ENCODE measurements at places on chromosomes 3 and 15.

DNA sequence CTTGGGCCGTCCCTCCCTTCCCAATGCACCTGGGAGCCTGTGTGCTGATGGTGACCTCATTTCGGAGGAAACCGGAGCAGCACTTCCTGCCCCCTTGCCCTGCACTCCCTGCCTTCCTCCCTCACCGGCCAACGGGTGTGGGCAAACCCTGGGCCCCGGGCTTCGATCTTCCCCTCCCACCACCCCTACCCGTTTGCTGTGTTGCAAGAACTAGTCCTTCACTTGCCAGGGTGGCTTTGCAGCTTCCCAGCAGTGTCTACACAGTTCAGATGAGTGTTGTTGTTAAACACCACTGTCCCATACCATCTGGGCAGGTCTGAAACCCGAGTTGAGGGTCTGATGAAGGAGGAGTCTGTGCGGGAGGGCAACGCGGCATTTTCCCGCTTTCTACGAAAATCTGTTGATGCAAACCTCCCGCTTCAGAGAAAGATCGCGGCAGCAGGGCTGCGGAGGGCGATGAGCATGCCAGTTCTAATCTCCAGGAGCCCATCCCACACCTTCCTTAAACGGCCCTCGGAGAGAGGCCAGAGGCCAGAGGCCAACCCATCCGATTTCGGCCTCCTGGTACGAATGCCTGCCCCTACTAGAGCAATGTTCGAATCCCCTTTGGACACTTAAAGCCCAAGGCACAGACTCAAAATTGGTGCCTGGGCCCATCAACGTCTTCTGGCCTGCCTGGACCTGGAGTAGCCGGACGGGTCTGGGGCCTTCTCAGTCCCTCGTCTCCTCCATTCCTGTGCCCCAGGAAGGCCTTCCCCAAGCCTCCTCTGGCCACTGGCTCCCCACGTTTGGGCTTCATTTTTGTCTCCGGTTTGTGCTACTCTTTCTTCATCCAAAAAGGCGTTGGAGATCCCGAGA, 35.7 kb upstream of the POLG start:
- no peak for DNase-seq

- DNase-seq, result no peak
These were observed 160.5 kb downstream of the FNDC3B start for GRCh38 chr3:172199850-172200369.

DNA sequence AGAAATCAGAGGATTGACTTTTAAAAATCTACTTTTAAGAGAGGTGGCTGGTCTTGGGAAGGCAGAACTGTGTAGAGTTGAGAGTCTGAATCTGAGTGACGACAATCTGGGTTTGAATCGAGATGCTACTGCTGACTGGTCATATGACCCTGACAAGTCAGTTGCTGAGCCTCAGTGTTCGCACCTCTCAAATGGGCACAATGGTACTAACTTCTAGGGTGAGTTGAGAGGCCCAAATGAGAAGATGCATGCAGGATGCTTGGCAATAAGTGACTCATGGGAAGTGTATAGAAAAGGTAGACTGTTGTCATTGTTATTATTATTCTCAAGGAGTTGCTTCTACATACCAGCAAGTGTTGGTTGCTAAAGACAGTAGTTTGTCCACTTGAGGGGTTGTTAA, 10.3 kb downstream of the CACNA2D3 start:
- no peak for DNase-seq

DNA sequence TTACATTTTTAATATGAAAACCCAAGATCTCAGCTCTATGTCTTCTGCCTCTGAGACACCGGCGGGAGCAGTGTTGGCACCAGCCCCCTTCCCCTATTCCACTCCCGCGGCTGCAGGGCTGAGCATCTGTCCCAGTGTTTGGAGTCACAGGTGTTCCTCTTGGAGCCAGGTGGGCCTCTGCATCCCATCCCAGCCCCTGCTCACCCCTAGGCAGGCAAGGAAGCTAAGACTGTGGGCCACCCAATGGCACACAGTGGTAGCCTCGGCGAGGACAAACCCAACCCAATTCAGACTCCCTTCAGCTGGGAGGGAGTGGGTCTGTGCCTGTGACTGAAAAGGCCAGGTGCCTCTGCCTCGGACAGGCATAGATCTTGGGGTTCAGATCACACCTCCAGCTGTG, 3.1 kb downstream of the CHST13 start:
- peak; percentile 14 for DNase-seq

GRCh38 chr3:46409739-46410489, 2.9 kb downstream of the CCRL2 start:
- peak; percentile 52 for DNase-seq

DNA sequence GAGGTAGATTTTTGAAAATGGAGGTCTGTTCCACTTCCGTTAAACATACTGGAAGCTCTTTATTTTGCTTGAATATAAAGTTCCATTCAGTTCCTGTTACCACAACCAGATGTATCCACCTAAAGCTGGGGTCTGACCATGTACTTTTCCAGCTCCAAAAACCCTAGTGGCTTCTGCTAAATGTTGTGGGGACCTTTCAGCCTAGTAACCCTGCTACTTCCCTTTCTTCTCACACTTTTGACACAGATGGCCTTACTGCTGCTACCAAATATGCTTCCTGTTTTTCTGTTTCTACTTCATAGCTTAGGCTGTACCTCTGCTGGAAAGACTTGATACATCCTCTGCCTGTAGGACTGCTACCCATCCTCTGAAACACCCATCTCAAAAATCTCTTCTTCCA, 87.8 kb downstream of the COL6A6 start:
- DNase-seq, result no peak

- DNase-seq, result no peak
These were observed 5.0 kb downstream of the MEX3B start for GRCh38 chr15:82040862-82041261.

DNA sequence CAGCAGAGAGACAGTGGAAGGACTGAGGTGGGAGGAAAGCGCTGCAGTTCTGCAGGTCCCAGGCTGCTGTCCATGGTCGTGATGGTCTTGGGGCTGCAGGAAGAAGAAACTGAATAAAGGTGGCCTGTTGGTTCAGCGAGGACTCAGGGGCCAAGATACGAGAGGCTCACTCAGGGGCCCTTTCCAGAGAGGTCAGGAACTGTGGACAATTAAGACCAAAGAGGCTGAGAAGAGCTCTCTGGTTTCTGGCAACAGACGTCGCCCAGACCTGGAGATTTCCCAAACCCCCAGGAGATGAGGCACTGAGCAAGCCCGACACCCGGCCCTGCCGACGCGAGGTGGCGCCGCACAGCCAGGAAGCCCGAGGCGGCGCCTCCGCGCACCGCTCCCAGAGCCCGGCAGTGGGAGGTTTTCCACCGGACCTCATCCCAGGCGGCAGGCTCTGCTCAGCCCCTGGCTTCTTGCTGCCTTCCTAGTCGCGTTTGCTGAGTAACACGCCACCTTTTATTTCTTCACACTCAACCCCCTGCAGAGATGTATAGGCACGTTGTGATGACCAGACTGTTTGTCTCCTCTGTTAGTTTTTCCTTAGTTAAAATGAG, 56.4 kb upstream of the ARRDC4 start:
- DNase-seq, result peak; percentile 23

DNA sequence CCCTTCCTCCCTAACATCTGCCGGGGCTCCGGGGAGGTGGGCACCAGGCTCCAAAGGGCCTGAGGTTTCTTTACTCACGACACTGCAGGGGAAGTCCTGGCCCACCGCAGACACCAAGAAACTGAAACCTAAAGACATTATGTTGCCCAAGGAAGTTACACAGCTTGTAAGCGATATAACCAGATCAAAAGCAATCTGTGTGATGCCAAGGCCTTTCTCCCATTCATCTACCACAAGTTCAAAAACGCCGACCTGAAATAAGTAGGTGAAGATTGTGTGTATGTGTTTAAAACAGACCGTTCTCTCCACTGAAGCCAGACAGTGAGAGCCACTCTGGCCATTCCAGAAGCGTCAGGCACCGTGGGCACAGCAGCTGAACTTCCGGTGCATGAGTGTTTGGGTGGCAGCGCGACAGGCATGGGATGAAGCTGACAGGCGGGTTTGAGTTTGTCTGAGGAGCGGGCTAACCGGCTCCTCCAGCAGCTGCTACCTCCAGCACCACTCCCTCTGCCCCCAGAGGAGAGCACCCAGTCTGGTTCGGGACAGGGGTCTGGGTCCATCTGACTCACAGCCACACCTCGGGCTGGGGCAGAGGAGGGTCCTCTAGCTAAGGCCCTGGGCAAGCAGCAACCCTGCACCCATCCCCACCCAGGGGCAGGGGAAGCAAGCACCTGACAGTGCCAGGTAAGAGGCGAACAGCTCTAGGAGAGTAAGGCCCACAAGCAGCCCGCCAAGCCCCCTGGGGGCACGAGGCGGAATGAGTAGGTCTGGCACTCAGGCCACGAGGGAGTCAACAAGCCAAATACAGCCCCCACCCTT, 1.3 kb downstream of the TNK2 start:
- DNase-seq, result no peak

DNA sequence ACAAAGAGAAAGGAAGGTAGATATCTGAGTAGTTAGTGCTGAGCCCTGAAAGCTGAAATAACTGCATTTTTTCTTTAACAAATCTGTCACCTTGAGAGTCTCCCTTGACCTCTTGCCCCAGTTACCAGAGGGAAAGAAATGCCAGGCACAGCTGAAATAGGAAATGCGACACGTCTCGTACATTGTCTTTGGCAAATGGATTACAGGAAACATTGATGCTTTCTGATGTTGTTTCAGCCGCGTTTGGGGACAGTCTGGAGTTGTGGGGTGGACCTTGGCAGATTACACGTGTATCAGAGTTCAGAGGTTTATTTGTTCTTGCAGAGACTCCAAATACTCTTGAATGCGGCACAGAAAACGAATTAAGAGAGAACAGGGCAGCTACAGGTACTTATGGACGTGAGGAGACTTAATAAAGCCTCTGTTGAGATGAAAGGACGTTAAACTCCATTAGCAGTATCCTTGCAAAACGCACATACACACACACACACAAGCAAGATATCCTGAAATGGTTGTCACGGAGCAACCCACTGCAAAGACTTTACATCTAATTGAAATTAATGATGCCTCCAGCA, 272.8 kb upstream of the RORA start:
- DNase-seq, result no peak

DNA sequence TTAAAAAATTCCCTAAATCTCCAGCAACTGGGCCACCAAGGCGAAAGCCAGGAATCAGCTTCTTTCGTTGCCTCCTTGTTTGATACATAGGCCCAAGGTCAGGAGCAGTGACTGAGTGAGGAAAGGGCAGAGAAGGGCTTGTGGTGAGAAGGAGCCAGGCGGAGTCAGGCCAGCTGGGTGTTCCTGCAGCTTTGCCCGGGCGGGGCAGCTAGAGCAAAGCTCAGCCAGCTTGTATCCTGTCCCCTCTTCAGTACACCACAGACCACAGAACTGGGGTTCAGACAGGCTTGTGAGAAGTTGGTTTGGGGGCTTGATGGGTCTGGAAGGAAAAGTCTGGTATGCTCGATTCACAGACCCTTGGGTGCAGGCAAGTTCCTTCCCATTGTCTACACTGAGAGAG, 52.6 kb downstream of the CCK start:
- DNase-seq, result no peak

- no peak for DNase-seq
These were observed 199.1 kb downstream of the LRRN1 start for GRCh38 chr3:3998140-3998922.

GRCh38 chr3:138289701-138290100, 40.0 kb downstream of the NME9 start:
- DNase-seq, result no peak

- no peak for DNase-seq
These were observed 36.4 kb downstream of the MECOM start for GRCh38 chr3:169627073-169627472.

GRCh38 chr3:53261712-53262111, 5.9 kb upstream of the TKT start:
- no peak for DNase-seq

Data from dorsolateral prefrontal cortex (tissue), 122 donors.